ENCODE measurements at places on chromosomes 12 and 14. TPM values are rescaled to one million over a fixed set of nuclear protein-coding genes. Genes with fewer than 3 reads are reported as not detected.

LPCAT3 gene
- 20.1 TPM for polyA plus RNA-seq

UNC79 gene
- 0.38 TPM for polyA plus RNA-seq

DDN gene
- 33.6 TPM for polyA plus RNA-seq

MYF5 gene
- 25.0 TPM for polyA plus RNA-seq

PITPNM2 gene
- 4.7 TPM for polyA plus RNA-seq

TCTN2 gene
- polyA plus RNA-seq = 6.2 TPM

ATN1 gene
- polyA plus RNA-seq = 70.4 TPM

SNAPC1 gene
- 4.6 TPM for polyA plus RNA-seq

LRRC10 gene
- 0.05 TPM for polyA plus RNA-seq

INHBE gene
- 3.8 TPM for polyA plus RNA-seq

PTPN21 gene
- 57.3 TPM for polyA plus RNA-seq

MAP4K5 gene
- polyA plus RNA-seq = 29.5 TPM

MLF2 gene
- 130 TPM for polyA plus RNA-seq

TAS2R7 gene
- not detected for polyA plus RNA-seq

MGP gene
- 193 TPM for polyA plus RNA-seq

SLC10A1 gene
- polyA plus RNA-seq = not detected

DNA sequence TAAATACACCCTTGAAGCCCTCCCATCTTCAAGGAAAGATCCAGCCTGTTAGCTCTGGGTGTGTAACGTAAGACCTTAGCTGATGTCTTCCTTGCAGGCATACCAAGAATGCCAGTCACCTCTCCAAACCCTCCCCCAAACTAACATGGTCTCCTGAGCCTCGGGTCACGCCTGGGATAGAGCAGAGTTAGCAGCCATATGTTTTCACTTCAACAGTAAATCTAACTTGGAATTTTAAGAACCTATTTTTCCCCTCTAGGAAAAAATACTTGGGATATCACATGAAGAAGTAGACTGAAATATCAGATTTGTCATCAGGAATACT, 27.9 kb downstream of the BCL2L14 start:
- no peak for DNase-seq

GRCh38 chr12:64800640-64801039, 23.8 kb upstream of the TBC1D30 start:
- no peak for DNase-seq

GRCh38 chr14:68977180-68977717, 1.9 kb downstream of the ACTN1 start:
- no peak for DNase-seq

DNA sequence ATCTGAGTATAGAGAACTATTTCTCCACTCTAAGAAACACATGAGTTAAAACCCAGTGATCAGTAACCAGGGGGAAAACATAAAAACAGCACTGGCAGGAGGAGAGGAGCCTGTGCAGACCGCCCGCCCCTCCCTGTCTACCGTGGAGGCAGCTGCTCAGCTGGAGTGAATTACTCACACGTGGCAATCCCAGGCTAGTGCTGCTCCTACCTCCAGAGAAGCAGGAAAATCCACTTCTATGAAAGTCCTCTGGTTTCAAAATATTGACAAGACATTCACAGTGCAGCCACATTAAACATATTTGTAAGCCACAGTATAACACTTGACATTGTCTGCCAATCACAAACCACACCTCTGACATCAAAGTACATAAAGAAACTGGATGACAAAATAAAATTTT, 16.7 kb downstream of the TMEM132D start:
- no peak for DNase-seq

DNA sequence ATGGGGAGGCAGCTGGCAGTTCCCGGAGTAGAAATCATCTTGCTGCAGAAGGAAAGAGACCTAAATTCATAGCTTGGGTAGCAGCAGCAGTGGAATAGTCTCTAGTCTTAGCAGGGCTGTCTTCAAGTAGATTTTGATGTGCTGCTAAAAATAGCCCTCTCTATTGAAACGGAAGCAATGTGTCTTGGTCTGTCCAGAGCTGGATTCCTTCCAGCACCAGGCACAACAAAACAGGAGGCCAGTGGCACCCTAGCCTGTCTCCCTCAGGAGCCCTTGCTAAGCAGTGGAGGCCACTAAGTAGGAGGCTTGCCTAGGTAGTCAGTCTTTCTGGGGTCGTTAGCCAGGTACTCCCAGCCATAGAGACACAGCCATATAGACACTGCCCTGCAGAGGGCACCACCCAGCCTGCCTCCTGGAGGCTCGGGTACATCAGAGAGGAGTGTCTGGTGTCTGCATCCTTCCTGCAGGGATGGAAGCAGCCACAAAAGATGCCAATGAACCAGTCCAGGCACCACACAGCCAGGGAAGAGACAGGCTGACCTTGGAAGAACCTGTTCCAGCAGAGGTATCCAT, 97.5 kb downstream of the CRACR2A start:
- DNase-seq = no peak

GRCh38 chr14:67372833-67373232, 12.7 kb downstream of the EIF2S1 start:
- DNase-seq = no peak

DNA sequence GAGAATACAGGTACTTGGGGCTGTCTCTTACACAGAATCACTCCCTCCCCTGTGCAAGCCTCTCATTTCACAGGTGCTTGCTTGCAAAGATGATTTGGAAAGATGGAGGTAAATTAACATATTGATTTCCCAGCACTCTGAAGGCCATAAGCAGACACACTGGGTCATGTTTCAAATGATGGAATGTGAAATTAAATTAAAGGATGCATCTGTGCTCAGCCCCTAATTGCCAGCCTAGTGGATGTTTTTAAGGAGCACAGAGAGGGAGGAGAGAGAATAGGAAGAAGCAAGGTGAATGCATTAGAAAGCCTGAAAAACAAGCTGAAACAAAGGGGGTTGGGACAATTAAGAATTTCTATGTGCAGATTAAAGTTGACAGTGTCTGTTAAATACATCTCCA, 96.1 kb upstream of the GRIP1 start:
- no peak for DNase-seq

DNA sequence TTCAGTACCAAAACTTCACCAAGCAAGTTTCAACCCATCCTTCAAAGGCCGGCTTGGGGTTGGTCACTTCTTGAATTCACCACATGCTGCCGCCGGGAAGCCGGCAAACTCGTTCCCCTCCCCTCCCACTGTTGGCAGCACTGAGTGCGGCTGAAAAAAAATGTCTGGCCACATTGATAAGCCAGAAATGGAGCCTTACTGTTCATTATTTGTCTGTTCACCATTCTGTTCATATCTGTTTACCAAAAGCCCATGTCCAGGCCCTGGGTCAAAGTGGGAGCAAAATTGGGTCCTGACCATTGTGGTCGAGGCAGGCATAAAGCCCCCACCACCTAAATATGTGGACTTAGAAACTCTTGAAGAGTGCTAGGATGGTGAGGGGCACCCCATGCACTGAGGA, 7.3 kb upstream of the HSP90AA1 start:
- DNase-seq = no peak

- DNase-seq = no peak
Observed at GRCh38 chr12:57517187-57517586, 3.1 kb downstream of the DDIT3 start.

DNA sequence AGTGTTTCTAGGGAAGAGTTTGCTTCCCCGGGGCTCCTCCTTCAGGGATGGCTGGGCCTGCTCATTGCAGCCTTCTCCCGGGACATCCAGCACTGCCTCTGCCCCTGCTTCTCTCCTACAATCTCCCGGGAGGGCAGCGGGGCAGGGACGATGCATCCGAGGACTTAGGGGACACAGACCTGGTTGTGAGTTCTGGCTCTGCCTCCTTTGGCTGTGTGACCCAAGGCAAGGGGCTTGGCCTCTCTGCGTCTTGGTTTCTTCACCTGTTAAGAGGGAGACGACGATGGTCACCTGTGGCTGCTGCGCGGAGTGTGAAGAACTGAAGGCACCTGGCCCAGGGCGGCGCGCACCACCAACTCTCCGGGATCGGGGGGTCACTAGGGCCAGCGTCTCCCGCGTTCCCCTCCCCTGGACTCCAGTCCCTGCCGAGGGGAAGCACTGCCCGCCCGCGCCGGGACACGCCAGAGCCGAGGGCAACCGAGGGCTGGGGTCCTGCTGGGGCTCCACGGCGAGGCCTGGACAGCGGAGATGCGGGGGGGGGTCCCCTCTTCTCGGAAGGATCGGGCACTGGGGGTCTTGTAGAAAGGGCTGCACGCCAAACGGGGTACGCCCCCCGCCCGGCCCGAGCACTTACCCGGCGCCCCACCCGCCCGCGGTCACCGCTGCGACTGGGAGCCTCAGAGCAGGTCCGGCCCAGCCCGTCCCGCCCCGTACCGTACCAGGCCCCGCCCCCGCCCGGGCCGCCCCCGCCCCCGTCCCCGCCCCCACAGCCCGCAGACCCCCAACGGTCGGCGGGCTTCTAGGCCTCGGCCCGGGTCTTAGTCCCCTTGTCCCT, at the start of gene HVCN1:
Gene HVCN1, minus strand, starts transcription at position 670 of the 835 bp plus-strand sequence. CDS start 5,870 bp downstream, outside the sequence.
- no peak for DNase-seq

GRCh38 chr14:95396221-95396620, 76.5 kb upstream of the CLMN start:
- no peak for DNase-seq

- no peak for DNase-seq
Observed at GRCh38 chr12:130712346-130713065, 3.6 kb downstream of the RIMBP2 start.

GRCh38 chr14:29390081-29390832, 537.4 kb downstream of the PRKD1 start:
- DNase-seq = no peak

DNA sequence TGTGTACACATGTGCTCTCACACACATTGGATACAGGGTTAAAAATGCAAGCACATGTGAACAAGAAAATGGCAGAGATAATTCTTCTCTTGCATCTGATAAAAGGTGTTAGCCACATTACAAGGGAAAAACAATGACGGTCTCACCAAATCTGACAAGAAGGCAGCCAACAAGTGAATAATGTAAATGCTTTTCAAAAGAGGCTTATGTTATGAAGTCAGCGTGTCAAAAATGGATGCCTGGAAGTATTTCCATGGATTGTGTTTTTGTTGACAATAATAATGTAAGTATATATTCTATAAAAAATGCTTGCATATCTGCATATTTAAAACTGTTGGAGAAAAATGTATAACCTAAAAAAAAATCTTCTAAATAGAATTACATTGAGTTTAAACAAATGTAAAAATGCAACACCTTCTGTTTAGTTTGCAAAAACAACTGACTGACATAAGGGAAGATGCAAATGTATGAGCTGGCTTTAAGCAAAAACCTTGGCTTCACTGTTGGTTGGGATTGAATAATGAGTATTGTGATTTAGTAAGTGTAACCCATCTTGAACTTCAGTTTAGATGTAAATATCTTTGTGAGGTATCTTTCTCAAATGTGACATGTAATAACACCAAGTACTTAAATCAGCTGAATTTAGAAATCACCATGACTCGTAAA, 424.9 kb downstream of the PDZRN4 start:
- DNase-seq = no peak

DNA sequence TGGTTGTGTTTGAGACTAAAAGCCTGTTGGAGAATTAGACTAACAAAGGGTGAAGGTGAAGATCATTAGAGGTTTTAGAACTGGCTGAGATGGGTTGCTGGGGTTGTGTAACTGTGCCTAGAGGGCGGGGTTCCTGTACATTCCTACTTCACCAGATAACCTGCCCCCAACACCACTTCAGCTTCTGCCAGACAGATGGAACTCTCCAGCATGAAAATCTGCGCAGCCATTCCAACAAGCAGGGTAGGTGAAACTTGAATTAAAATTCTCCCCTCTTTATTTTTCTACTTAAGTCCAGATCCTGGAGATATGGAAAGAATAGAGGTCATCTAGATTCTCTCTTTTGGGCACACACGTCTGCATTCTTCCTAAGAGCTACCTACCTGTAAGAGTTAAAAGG, 6.0 kb downstream of the FOXG1 start:
- no peak for DNase-seq

DNA sequence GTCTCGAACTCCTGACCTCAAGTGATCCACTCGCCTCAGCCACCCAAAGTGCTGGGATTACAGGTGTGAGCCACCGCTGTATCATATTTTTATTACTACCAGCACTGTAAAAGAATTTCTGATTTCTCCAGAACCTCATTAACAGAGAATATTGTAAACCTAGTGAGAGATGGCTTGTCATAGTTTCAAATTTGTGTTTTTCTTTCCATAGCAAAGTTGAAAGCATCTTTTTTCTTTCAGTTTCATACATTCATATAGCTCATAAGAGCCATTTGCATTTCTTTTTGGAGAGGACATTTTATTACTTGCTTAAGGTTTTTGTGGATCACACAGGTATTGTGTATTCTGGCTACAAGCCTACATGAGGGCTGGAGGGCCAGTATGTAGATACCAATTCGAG, 58.0 kb downstream of the MIS18BP1 start:
- DNase-seq = no peak

GRCh38 chr12:20463913-20464524, 95.7 kb downstream of the PDE3A start:
- no peak for DNase-seq

- no peak for DNase-seq
Observed at GRCh38 chr12:67254372-67255026, 14.7 kb upstream of the CAND1 start.

DNA sequence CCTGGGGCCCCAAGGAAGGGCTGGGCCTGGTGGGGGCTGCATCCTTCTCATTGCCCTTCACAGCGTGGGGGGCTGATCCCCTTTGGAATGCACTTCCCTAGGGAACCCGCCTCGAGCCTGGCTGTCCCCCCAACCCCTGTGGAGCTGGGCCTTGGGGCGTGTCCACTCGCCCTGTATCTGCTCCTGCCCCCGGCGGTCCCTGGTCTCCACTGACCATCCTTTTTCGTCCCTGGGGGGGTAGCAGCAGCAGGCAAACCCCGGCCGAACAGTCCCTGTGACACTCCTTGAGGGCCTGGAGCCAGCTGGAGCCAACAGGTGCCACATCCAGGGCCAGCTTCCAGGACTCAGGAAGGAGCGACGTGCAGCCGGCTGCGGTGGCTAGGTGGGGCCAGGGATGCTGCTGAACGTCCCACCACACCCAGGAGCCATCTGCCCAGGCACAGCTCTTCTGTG, 9.4 kb upstream of the GPR132 start:
- no peak for DNase-seq

DNA sequence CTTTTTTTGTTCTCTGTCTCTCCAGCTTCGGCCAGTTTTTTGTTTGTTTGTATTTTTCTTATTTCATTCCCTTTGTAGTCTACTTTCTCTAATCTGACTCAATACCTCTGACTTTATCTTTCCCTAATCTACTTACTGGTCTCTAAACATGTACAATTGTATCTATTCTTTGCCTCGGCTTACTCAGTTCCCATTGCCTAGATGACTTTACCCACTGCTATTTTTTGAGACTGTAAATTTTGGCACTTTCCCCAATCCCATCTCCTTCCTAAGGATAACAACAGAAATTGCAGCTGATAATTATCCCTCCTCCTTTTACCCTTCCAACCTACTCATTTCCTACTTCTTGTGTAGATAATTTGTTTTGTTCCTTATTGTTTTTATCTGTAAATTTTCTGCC, 511.1 kb downstream of the RPL10L start:
- no peak for DNase-seq

- no peak for DNase-seq
Observed at GRCh38 chr14:29868000-29868399, 59.6 kb downstream of the PRKD1 start.

DNA sequence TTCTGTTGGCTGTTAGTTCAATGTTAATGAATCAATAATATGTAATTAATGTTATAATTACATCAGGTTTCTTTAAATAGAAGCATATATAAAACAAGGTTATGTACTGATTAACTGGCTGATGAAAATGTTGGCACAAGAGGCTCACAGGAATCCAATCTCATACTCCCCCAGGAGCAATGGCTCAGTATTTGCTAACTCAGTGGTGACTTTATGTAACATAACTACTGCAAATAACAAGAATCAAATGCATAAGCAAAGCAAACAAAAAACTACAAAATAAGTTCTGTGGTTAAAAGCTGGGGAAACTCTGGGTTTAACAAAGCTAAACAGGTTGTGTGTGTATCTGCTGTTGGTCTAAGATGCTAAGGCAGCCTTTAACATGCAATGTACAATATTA, 27.7 kb upstream of the BBS10 start:
- no peak for DNase-seq
